Activated T-helper 2 cell treated with anti-CD3 and anti-CD28 coated beads, Interferon-gamma antibody, Interleukin-2, Interleukin-4, amounts not matched to agents 10 μg/mL and 5 μg/mL and 100 μg/mL, durations not matched to agents 14 hours and 24 hours and 36 hours (primary cell): ENCODE measurements at places on chromosomes 5 and 9.

- no peak for DNase-seq
Measured at GRCh38 chr5:112951124-112951702, 25.4 kb upstream of the DCP2 start.

DNA sequence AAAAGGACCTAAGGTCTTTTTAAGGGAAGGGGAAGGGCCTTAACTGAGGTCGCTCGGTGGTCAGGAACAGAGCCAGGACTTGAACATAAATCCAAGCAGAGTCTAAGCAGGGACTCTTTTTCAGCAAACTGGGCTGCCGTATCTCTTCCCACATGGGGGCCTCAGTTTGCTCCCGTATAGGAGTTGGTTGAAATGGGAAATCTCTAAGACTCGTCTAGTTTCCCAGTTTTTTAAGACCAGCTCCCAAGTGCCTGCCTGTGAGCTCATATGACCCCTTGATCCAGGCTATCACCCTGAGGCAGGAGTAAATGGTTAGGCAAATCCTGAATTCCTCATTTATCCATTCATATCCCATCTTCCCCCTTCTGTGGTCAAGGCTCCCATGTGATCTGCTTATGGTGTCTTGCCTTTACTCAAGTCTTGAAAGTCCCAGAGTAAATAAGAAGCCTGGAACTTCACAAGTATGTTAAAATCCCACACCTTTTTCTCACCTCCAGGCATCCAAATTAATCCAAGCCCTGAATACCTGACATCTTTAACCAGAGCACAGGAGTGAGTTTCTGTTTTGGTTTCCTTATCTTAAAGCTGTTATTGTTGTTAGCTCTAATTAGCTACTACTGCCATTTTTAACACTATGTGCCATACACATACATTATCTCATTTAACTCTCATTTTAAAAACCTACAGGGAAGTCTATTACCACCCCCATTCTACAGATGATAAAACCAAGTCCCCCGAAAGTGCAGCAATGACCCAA is 3.0 kb downstream of the ARSI start:
- no peak for DNase-seq

DNA sequence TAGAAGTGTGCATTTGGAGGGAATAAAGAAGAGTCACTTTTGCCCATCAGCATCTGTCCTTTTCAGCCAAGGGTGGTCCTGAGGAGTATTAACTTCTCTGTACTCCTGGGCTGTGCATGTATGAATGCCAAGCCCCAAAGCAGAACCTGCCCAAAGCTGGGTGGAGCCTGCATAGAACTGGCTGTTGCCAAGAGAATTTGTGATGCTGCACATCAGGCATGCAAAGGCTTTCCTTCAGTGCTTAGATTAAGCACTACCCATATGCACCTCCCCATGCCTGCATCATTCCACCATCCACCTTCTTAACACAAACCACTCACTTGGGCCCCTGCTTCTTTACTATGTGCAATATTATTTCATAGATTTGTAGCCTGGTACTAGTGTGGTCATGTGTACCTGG is 493.8 kb downstream of the KIF4B start:
- no peak for DNase-seq

- peak; percentile 46 for DNase-seq
Measured at GRCh38 chr9:95167998-95168397, 149.5 kb downstream of the FANCC start.

DNA sequence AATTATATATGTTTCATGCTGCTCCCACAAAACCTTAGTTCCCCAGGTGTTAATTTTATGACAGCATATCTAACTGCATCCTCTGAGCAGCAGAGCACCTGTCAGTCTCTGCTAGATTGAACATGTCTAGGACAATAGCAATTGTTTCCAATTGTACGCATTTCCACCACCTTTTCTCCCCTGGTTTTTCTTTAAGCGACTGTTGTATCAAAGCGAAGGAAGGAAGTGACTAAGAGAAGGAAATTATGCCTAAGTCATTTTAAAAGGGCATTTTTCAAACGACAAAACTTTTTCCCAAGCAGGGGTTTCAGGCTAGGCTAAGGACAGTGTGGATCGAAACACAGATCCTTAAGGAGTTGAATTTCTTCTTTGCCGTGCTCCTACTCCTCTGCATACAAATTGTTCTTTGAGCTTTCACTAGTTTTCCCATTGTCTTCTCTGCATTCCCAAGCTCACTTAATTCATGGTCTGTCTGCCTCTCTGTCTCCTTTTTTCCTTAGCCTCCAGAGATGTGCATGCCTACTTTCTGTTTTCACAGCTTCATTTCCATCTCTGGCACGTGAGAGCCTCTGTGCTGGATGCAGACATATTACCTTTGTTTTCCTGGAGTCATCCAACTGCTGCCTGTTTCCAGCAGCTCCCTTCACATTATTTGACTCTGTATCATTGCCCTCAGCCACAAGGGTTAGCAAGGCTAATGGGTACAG is 39.4 kb upstream of the STARD4 start:
- DNase-seq, result no peak

DNA sequence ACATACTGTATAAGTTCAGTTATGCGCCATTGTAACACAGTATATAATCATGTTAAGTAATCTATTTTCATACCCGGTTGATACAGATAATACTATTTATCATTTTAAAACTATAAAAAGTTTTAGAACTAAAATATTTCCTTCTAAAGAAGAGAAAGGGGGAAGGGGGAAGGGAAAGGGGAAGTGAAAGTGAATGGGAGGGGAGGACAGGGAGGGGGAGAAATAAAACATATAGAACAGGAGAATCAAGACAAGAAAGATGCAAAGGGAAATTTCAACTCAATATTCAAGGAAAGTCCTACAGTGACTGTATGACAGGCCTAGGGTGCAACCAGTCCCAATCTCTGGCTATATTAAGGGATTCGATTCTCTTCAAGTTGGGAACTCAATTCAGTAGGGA is 1278.8 kb downstream of the MAT2B start:
- no peak for DNase-seq
